GM04504 (cell line): ENCODE measurements at places on chromosomes 3 and 15.

DNA sequence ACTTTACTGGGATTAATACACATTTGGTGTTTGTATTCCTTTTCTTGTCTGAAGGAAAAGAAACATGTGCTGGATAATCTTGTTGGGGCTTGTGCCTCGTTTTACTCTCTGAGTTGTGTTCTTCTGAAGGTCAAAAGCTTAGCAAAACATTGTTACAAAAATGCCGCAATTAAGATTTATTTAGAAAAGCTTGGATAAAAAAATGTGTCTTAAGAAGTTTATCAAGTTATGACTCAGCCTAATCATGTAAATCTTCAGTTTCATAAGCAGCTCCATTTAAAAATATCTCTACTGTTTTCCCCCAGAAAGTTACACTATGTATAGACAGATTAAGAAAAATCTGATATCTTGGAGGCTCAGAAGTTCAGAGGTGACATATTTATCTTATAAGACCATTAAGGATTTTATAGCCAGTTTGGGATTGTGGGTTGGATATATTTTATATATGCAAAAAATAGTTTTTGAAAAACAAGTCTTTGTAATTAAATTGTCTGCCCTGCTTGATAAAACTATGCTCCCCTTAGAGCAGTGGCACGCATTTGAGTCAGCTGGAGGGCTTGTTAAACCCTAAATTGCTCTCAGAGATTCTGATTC lies 56.5 kb downstream of the CLDN11 start:
- DNase-seq = peak; percentile 28

DNA sequence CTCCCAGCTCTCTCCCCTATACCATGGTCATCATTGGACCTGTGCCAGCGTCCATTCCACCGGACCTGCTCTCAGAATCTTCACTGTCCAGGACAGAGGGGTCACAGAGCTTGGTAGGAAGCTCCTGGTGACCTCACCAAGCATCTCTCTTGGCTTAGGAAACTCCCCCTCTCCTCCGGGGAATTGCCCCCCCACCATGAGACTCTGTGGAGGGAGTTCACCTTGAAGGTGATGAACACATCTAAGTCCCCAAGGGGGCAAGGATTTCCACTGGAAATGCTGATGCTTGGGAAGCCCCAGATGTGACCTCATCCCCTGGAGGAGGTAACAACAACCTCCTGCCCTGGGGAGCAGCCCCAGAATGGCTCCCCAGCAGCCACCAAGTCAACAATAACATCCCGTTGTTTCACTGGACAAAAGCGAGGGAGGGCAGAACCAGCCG lies 3.2 kb downstream of the SEMA7A start:
- DNase-seq = no peak

DNA sequence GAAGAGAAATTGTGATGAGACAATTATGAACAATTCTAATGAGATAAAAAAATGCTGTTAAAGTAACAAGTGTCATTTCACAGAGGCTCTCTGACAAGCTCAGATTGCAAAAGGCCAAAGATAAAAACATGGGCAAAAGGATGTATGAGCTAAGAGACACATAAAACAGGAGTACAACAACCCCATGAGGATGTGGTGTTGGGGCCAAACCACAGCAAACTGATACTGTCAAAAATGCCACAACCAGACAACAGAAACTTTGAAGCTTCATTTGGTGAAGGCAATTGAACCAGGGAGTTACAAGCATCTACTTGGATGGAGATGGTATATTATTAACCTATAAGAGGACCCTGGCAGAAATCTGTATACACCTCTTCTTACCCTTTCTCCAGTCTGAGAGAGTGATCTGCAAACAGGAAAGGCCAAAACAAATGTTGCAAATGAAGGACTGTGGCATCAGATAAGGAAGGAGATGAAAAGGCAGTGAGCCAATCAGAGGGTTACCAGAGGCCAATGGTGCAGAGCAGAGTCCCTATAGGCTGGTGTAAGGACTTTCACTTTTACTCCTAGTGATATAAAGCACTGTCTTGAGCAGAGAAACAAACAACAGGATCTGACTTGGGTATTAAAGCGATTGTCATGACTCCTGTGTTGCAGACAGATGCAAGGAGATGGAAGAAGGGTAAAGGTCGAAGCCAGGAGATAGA lies 659.0 kb downstream of the NTRK3 start:
- DNase-seq = no peak

- no peak for DNase-seq
These were observed 512.5 kb downstream of the AGBL1 start for GRCh38 chr15:86591994-86592735.

- DNase-seq = peak; percentile 12
These were observed 24.0 kb upstream of the C3orf70 start for GRCh38 chr3:185176750-185177359.

DNA sequence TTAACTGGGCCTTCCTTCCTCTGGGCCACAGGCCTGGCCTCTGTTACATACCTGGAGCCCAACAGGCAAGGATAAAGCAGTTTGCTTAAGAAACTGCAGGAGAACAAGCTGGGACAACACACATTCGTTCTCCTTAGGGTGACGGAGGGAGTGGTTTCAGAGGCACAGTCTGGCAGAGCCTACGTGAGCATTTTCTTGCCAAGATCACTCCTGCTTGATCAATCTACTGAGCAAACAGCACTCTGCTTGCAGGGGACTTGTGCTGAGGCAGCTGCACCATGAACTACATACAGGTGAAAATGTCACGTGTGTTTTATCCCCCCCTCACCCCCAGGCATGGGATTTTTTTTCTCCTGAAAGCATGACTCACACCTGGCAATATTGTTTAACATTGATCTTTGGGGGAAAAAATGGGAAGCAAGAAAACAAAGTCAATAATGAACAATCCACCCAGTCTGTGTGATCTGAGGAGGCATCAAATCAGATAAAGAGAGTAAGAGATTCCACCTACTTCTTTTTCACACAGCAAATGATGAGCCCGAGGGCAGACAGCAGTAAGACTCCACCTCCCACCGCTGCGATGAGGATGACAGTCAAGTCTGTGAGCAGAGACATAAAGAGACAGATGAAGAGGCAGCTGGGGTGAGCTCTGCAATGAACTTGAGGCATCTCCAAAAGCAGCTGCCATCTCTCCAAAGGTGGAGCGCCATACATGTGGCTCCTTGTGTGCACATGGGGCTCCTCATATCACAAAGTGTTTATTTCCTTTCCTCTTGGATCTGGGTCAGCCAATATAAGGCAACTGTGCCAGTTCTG lies 57.4 kb downstream of the CDCP1 start:
- DNase-seq = no peak

GRCh38 chr3:99499235-99500158 lies 138.9 kb upstream of the COL8A1 start:
- DNase-seq = no peak
